ENCODE measurements at places on chromosomes 11 and 22.

DNA sequence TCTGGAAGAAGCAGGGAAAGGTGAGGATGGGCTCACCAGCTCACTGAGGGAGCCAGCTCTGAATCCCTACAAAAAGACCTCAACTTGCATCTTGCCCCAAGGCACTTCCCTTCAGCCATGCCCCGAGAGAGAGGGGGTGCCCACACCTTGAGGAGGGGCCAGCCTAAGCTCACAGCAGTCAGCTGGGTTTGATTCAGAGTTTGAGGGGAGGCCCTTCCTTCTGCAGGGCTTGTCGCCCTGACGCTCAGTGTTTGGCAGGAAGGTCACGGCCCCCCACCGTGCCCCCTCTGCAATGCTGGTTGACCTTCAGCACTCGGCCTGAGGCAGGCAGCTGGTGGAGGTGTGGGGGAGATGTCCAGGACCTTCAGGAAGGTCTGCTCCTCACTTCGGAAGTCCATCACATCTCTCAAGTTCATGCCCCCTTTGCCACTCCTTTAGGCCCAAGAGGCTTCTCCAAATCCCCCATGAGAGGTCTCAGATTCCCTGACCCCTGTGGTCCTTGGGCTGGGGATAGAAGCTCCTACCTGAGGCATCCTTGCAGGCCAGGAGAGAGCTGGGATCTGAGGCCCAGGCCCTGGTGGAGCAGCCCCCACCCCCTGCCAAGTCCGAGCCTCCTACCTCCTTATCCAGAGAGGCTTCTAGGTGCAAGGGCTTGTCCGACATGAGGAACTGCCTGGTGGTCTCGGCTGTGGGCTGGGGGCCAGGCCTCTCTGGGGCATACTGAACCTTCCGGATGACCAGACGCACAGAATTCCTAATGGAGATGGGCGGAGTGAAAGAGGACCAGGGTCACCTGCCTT lies 37.6 kb downstream of the TPBGL start:
- DNase-seq = no peak

- peak; percentile 21 for DNase-seq
Measured at GRCh38 chr22:42431401-42432019, 693 bp downstream of the NFAM1 start.

GRCh38 chr11:110614031-110614430 lies 98.2 kb downstream of the ARHGAP20 start:
- DNase-seq = no peak

DNA sequence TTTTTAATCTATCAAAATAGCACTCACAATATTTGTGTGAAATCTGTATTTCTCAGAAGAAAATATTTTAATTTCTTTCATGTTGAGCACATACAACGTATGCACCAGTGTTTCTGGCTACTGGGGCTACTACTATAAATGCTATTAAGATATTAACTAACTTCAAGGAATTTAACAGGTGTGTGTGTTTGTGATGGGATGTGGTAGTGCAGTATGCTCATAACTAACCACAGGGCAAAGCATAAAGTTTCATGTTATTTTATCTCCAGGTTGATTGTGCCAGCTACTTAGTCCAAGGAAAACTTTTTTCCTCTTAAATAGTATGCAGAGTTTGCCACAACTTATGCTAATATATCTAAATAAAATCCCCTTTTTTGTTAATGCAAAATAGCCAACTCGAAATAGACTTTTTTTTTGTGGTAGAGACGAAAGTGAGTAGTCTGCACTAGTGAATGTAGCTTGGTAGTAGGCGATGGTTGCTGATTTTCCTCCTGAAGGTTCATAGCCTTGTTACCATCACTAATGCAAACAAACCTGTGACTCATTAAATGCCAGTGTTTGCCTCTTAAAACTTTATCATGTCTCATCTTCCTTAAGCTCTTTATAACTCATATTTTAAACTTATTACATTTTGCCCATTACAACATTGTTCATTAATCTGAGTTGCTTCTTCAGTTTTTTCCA lies 565.5 kb upstream of the ANO3 start:
- no peak for DNase-seq

- DNase-seq = no peak
Measured at GRCh38 chr11:83847467-83848034, 561.4 kb upstream of the CCDC90B start.

DNA sequence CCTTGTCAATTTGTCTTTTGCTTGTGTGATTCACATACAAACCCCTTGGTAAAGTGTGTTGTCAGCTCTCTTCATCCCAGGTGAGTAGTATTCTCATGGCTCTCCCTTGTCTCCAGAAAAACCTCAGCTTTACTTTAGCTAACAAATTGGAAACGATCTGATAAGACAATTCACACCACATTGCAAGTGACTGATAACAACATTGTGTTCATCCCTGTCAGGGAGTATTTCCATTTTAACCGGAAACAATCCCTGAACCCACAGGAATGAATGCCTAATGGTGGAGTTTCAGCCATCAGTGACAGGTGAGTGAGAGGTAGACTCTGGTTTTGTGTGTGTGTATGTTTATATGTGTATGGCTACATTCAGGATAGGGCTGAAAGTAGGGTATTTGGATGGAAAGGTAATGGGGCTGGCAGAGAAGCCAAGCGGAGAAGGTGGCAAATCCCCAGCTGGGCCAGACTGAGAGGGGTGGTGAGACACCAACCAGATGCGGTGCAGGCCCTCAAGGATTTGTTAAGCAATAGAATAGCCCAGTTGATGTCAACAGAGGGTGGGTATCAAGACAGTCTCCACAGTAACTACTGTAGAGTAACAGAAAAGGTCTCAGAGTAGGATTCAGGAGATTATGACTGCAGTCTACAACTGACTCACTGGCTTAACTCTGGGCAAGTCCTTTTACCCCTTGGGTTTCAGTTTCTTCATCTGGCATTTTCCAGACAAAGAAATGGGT lies 7.6 kb downstream of the LRRC51 start:
- DNase-seq = no peak

DNA sequence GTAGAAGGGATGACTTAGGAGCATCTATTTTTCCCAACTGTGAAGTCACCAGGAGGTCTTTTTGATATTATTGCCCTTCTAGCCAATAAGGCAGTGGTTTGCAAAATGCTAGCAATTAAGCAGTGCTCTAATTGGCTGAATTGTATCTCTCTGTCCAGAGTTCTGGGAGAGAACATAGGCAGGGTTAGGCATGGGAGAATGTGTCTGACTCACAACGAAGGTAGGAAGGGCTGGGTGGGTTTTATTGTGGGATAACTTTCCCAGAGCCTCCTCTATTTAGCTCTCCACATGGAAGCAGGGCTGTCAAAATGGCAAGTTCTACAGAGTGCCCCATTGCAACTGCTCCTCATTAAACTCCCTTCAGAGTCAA lies 415.9 kb upstream of the CADM1 start:
- no peak for DNase-seq

DNA sequence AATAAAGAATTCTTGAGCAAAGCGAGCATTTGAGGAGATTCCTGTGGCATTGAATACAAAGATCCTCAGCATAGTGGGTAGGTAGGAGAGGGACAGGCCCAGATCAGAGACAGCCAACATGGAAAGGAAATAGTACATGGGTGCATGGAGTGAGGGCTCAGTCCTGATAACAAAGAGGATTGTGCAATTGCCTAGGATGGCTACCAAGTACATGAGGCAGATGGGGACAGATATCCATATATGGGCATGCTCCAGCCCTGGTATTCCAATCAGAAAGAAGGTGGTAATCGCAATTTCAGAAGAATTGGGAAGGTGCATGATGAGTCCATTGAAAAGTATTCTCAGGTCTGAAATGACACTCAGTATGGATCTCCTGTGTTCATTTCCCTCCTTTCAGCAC lies 8.6 kb downstream of the OR51T1 start:
- DNase-seq = no peak

- no peak for DNase-seq
Measured at GRCh38 chr22:36520423-36520822, 8.5 kb downstream of the EIF3D start.
